ENCODE measurements at places on chromosomes 1 and 21.

- DNase-seq: no peak
These were observed 43.2 kb upstream of the C1orf185 start for GRCh38 chr1:51058858-51059257.

DNA sequence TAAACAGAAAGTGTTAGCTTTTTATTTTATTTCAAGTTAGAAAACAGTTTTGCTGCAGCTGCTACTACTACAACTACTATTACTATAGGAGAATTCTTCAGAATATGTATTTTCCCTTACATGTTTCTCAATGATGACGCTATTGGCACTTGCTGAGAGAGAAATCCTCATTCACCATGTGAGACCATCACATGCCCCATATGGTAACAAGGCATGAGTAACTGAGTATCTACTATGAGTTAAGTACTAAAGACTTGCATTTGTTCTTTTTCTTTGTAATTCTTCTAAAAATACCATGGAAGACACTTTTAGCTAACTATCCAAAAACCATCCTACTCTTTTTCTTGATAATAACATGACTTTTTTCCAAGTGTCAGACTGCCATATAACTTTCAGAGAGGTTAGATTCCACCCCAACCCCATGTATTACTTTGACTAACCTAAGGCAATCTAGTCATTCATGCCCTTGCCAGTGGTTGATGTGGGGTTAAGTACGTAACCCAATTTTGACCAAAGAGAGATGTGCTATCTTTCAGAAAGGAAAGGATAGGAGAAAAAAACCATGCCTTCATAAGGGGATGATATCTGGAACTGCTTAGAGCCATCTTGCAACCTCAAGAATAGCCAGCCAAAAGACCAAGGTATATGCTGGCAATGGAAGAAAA lies 42.9 kb downstream of the COP1 start:
- DNase-seq: no peak

GRCh38 chr21:42406201-42406621 lies 2.5 kb downstream of the UBASH3A start:
- peak; percentile 61 for DNase-seq

DNA sequence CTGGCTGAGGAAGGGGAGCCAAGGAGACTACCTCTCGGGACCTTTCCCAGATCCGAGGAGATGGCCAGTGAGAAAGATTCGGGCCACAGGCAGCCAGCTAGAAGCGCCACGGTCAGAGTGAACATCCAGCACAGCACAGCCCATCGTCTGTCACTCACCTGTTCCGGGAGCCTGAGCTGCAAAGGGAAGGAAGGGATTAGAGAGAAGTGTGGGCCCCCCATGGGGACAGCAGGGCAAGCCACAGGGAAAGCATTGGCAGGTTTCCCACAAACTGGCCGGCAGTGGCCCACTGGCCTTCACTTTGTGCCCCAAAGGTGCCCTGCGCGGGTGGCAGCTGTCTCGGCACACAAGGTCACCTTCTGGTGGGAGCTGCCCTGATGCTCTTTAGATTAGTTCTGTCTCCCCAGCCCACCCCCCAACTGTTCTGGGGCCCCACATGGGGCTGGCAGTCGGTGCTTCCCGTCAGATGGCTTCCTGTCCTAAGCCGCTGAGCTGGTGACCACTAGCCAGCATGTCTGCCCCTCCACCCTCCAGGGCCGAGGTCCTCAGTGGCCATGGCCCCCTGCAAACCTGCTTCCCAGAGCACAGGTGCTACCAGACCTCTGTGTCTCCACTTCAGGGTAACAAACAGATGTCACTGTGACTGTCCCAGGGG lies 56.7 kb downstream of the LACTBL1 start:
- no peak for DNase-seq

GRCh38 chr1:59393211-59394180 lies 96.6 kb downstream of the FGGY start:
- no peak for DNase-seq

GRCh38 chr1:228964178-228965089 lies 229.2 kb downstream of the RHOU start:
- no peak for DNase-seq

DNA sequence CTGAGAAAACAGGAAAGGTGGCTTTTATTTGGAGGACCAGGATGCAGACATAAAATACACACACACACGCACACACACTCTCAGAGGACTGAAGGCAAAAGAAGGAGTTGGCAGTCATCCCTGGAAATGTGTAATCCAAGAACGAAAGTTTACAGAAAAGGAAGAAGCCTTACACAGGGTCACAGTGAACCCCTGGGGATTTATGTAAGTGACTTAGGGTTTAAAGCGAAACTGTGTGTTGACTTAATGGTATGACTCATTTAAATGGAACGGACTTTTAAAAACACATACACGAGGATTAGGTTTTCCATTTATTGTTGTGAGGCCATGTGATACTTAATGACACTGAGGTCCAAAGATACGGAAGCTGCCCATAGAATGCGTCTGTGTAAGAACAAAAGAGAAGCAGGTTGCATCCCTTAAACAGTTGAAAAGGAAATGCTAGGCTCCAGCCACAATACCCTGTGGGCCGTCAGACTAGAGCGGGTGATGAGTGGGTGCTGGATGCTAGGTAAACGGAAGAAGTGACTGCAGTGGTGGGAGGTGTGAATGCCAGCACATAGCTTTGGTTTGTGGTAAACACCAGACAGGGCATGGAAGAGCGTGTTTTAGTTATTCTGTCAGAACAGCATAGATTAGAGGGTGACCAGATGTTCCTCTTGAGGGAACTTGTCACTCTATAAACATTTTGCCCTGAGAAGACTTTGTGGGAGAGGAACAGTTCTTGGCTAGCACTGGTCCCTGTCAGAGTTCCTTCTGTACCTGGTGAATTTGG lies 21.6 kb upstream of the BCL10 start:
- DNase-seq: peak; percentile 68

DNA sequence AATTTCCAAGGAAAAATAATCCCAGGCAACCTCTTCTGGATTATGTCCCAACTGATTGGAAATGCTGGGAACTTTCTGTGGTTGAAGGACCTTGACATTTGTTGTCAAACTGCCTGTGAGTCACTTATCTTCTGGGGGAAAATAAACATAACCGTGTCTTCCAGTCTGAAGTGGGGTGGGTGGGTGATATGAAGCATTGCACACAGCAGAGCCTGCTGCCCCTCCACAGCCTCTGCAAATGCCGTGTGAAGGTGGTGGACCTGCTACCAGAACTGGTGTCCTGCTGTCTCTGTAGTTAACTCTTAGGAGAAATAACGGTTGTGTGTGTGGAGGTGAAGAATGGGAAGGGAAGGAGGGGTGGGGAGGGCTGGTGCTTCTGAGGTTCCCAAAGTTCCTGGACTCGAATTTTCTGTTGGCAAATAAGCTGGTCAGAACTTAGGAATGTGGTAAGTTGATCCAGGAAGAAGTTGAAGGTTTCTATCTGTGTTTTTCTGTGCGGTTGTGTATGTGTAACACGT lies 23.2 kb downstream of the GALNT2 start:
- no peak for DNase-seq

- no peak for DNase-seq
These were observed 64.5 kb downstream of the LRRC8C start for GRCh38 chr1:89697383-89697782.

DNA sequence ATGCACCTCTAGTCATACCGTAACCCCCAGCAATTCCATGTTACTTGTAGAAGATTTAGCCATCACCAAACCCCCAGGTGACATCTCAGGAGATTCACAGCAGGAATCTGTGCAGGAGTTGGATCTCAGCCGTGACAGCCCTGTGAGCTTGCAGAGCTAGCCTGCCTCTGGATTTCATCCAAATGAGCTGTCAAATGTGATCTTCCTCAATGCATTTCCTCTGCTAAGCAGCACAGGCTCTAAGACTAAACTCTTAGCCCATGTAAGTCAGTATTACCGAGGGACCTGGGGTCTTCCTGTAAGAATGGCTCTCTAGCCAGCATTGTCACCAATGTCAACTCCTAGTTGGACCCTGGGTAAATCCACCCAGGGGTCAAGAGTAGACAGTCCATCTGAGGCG lies 41.7 kb downstream of the UMODL1 start:
- DNase-seq: no peak

- DNase-seq: no peak
These were observed 38.5 kb upstream of the ENAH start for GRCh38 chr1:225691377-225691776.

GRCh38 chr1:1441002-1441888 lies 5.8 kb downstream of the VWA1 start:
- peak; percentile 77 for DNase-seq

Data from stimulated activated CD4-positive, alpha-beta T cell treated with anti-CD3 and anti-CD28 coated beads, Interleukin-2, amount 100 ng/mL, for 24 hours (primary cell).